ENCODE measurements at places on chromosomes 1 and 21. TPM values are rescaled to one million over a fixed set of nuclear protein-coding genes. Genes with fewer than 3 reads are reported as not detected.

The EFNA3 gene
- 3.5 TPM for total RNA-seq

The OR2M5 gene
- not detected for total RNA-seq

The NTMT2 gene
- not detected for total RNA-seq

The FCRL5 gene
- total RNA-seq: not detected

The IQCC gene
- total RNA-seq: 6.3 TPM
